ENCODE measurements at places on chromosomes 16 and 17. TPM values are rescaled to one million over a fixed set of nuclear protein-coding genes. Genes with fewer than 3 reads are reported as not detected.
A peak's percentile ranks its signal among the peaks of the same experiment; 100 is the strongest.

SECTM1 gene
- total RNA-seq: 17.8 TPM

SKAP1 gene
- 5.3 TPM for total RNA-seq

KRTAP9-7 gene
- total RNA-seq: not detected

NPIPB9 gene
- 4.7 TPM for total RNA-seq

LGALS9B gene
- not detected for total RNA-seq

ARHGAP44 gene
- total RNA-seq: 40.6 TPM

FBXL16 gene
- 3.3 TPM for total RNA-seq

- H3K27ac ChIP-seq: peak overlapping the region; percentile 62
- no peaks in the 10 kb centered on the region for H3K27me3 ChIP-seq
- DNase-seq: no peak
- H3K4me1 ChIP-seq: peaks cover 59% of the 10 kb centered on the region
These were observed 31.1 kb downstream of the BAIAP2 start for GRCh38 chr17:81066072-81066471.

DNA sequence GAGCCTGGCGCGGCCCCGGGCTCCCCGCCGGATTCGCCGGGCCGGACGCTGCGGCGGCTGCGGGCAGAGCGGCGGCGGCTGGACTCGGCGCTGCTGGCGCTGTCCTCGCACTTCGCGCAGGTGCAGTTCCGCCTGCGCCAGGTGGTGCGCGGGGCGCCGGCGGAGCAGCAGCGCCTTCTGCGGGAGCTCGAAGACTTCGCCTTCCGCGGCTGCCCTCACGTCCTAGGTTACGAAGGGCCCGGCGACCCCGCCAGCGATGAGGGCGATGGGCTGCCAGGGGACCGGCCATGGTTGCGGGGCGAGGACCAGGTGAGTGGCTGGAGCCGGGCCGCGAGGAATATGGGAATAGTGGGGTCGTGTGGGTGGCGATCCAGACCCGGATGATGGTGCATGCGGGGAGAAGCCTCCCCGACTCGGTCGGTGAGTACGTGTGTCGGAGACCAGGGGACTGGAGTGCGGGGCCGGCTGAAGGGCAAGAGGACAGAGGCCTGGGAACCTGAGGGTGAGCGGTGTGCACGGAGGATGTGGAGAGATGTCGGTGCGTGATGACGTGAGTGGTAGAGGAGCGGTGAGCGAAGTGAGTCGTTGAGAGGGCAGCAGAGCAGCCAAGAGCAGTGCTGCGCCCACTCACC, 517 bp downstream of the RUNDC1 start:
- H3K27ac ChIP-seq: peak overlapping the region; percentile 90
- no peaks in the 10 kb centered on the region for H3K27me3 ChIP-seq
- H3K36me3 ChIP-seq: peaks cover 4% of the 10 kb centered on the region
- peaks cover 32% of the 10 kb centered on the region for H3K4me1 ChIP-seq

DNA sequence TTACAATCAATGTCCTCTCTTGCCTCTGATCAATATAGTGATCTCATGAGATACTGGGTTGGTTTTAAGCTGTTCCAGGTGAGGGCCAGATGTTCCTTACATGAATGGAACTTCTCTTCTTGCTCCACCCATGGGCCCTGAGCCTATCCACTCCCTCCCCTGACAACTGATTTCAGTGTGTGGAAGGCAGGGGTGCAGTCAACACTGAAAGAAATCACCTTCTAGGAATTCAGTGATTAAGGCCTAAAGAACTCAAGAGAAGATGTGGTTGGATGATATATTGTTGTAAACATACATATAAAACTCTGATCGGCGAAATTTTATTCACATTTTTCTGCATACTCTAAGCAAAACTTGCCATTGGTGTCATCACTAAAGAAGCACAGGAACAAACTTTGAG, 6.7 kb upstream of the GOSR2 start:
- H3K27me3 ChIP-seq: no peaks in the 10 kb centered on the region
- H3K36me3 ChIP-seq: no peaks in the 10 kb centered on the region
- no peaks in the 10 kb centered on the region for H3K4me1 ChIP-seq
- no peak overlapping the region for H3K4me3 ChIP-seq
- no peak for DNase-seq

DNA sequence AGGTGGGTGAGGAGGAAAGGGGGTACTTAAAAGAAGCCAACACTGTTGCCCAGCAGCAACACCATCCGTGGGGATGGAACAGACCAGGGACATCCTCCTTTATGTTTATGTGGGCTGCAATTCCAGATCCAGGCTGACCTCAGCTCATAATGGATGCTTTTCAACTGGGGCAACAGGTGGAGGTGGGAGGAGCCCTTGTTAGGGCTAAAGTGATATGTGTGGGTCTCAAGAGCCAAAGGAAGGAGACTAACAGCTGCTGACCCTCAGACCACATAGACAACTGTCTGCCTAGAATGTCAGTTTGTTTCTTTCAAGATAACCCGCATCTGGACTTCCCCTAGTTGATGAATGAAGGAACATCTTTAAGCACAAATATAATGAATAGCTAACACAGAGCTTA, 2.0 kb upstream of the INPP5K start:
- H3K27me3 ChIP-seq: no peaks in the 10 kb centered on the region
- DNase-seq: no peak
- H3K36me3 ChIP-seq: peaks cover 45% of the 10 kb centered on the region
- peaks cover 29% of the 10 kb centered on the region for H3K4me1 ChIP-seq
- no peak overlapping the region for H3K4me3 ChIP-seq

DNA sequence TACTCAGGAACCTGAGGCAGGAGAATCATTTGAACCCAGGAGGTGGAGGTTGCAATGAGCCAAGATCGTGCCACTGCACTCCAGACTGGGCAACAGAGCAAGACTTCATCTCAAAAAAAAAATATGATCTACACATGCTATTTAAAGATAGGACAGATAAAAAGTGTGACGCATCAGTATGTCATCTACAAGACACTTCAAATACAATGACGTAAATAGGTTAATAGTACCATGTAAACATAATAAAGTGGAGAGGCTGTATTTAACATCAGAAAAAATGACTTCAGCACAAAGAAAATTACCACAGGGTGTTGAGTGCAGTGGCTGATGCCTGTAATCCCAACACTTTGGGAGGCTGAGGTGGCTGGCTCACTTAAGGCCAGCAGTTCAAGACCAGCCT, 20.2 kb downstream of the ZNF778 start:
- no peak for DNase-seq
- no peak overlapping the region for H3K27ac ChIP-seq
- no peak overlapping the region for H3K4me3 ChIP-seq
- peaks cover 10% of the 10 kb centered on the region for H3K4me1 ChIP-seq
- no peaks in the 10 kb centered on the region for H3K27me3 ChIP-seq

GRCh38 chr17:79007504-79008381, 1.8 kb downstream of the CANT1 start:
- DNase-seq: no peak
- peak overlapping the region; percentile 88 for H3K27ac ChIP-seq
- peaks cover 48% of the 10 kb centered on the region for H3K4me1 ChIP-seq
- H3K4me3 ChIP-seq: no peak overlapping the region
- no peaks in the 10 kb centered on the region for H3K27me3 ChIP-seq

- H3K4me1 ChIP-seq: peaks cover 61% of the 10 kb centered on the region
- H3K4me3 ChIP-seq: peak overlapping the region; percentile 51
These were observed 532 bp downstream of the CNTNAP1 start for GRCh38 chr17:42682722-42683403.

DNA sequence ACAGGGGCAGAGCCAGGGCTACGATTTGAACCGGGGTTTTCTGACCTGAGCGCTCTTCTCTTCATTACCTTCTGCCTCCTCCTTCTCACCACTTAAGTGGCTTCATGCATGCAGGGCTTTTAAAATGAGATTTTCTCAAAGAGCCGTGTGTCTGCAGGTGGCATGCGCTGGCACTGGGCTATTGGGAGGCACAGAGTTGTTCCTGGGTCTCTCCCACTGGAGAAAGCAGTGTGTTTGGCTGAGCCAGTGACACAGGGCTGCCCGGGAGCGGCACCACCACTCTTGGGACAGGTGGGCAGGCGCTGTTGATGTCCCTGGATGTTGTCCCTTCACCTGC, 218.8 kb upstream of the CHMP6 start:
- peaks cover 15% of the 10 kb centered on the region for H3K4me1 ChIP-seq
- H3K4me3 ChIP-seq: no peak overlapping the region

GRCh38 chr17:35514564-35514963, 22.9 kb downstream of the SLFN12L start:
- H3K27ac ChIP-seq: no peak overlapping the region
- H3K36me3 ChIP-seq: no peaks in the 10 kb centered on the region
- H3K27me3 ChIP-seq: no peaks in the 10 kb centered on the region
- DNase-seq: no peak

GRCh38 chr16:5504064-5504781, 406.6 kb upstream of the EEF2KMT start:
- no peaks in the 10 kb centered on the region for H3K27me3 ChIP-seq
- H3K36me3 ChIP-seq: no peaks in the 10 kb centered on the region

DNA sequence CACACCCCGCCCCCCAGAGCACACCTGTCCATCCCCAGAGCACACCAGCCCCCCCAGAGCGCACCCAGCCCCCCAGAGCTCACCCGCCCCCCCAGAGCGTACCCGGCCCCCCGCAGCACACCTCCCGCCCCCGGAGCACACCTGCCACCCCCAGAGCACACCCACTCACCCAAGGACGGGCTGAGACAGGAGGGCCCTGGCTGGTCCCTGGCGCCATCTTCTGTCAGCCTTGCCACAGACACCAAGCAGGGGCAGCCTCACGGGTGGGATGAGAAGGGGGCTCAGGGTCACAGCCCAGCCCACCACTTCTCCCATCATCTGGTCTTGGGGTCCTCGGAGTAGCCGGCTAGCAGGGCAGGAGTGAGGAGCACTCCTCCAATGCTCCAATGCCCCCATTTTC, 31.8 kb downstream of the PIEZO1 start:
- H3K4me1 ChIP-seq: peaks cover under 1% of the 10 kb centered on the region
- H3K4me3 ChIP-seq: no peak overlapping the region
- no peaks in the 10 kb centered on the region for H3K36me3 ChIP-seq
- H3K27ac ChIP-seq: no peak overlapping the region
- DNase-seq: peak; percentile 47

DNA sequence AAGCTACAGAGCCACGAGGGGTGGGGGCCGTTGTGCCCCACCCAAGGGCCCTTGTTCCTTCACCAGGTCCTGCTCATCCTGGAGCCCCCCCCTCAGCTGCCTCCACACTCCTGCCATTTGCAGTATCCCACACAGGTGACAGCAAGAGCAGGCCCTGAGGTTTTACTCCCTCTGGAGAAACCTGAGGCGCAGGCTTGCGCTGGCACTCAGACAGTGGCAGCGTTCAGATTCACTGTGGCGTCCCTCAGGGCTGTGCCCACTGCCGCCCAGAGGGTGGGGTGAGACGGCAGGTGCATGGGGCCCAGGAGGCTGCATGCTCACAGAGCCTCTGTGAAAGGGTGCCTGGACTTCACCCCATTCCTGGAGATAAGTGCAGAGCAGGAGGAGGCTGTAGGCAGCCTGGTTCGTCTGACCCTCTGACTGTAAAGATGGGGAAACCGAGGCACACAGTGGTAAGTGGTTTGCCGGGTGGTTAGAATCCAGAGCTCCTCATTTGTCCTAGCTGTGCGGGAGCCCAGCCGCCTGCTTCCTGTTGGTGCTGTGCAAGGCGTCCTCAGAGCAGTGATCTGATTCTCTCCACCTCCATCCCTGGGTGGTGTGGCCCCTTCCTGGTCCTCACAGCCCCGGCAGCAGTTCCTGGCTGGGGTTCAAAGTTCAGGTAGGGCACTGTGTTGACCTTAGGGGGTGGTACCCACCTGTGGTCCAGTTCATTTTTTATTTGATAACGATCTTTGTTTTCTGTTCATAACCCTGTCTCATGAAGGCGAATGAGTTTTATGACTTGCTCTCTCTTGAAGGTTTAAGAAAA, 1.6 kb downstream of the SPIRE2 start:
- no peak overlapping the region for H3K4me3 ChIP-seq
- no peaks in the 10 kb centered on the region for H3K27me3 ChIP-seq
- no peak for DNase-seq
- no peaks in the 10 kb centered on the region for H3K36me3 ChIP-seq
- H3K4me1 ChIP-seq: peaks cover 29% of the 10 kb centered on the region

DNA sequence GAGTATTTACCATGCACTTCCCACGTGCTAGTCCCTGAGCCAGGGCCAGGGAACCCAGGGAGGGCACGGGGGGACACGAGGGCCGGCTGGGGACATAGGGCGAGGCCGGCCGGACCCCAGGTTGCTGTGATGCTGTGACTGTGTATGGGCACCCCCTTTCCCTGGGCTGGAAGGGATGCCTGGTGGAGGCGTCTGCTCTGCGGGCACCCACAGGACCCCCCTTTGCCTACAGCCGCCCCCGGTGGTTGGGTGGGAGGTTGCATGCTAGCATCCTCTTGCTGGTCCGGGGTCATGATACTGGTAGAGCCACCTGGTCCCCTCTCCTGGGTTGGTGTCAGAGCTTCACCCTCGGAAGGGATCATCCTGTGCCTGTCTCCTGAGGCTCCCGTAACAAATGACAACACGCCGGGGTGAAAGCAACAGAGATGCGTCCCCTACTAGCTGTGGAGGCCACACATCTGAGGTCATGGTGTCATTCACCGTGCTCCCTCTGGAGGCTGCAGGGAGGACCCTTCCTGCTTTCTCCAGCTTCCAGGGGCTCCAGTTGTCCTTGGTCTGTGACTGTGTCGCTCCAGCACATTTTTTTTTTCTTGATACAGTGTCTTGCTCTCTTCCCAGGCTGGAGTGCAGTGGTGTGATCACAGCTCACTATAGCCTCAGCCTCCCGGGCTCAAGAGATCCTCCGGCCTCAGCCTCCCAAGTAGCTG, 3.1 kb upstream of the CIAO3 start:
- peaks cover 13% of the 10 kb centered on the region for H3K4me1 ChIP-seq

DNA sequence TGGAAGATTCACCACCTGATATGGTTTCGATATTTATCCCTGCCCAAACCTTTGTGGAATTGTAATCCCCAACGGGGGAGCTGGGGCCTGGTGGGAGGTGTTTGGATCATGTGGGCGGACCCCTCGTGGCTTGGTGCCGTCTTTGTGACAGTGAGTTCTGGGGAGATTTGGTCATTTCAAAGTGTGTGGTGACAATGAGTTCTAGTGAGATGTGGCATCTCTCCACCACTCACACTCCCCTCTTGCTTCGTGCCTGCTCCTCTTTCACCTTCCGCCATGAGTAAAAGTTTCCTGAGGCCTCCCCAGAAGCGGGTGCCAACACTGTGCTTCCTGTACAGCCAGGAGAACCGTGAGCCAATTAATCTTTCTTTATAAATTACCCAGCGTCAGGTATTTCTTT, 9.7 kb downstream of the CCDC57 start:
- H3K27me3 ChIP-seq: no peaks in the 10 kb centered on the region
- H3K4me1 ChIP-seq: peaks cover 11% of the 10 kb centered on the region
- no peaks in the 10 kb centered on the region for H3K36me3 ChIP-seq

DNA sequence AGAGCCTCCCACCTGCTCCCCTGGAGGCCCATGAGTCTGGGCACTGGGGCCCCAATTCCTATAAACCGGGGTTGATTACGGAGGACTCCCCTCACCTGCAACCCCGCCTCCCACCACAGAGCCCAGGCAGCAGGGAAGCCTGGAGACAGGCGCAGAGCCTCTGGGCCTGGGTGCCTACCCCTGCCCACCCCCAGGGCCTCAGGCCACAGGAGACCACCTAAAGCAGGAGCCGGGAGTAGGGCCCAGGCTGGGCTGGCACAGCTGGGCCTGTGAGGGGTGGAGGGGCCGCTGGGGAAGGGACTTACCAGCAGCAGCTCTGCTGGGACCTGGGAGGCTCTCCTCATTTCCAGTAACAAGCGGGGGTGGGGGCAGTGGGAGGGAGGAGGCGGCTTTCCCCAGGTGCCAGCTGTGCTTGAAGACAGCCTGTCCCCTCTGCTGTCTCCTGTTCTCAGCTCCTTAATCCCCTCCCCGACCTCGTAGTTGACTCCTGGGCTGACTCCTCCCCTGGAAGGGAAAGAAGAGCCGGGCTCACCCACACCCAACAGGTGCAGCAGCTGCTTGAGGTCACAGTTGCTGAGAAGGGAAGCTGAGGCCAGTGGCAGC, 46.8 kb downstream of the TMEM235 start:
- no peak overlapping the region for H3K27ac ChIP-seq
- H3K27me3 ChIP-seq: no peaks in the 10 kb centered on the region
- no peak for DNase-seq
- peaks cover under 1% of the 10 kb centered on the region for H3K4me1 ChIP-seq
- no peaks in the 10 kb centered on the region for H3K36me3 ChIP-seq
